ENCODE measurements at places on chromosomes 11 and 22. TPM values are rescaled to one million over a fixed set of nuclear protein-coding genes. Genes with fewer than 3 reads are reported as not detected.

VPS26B gene
- total RNA-seq, result 21.1 TPM

DLG2 gene
- total RNA-seq, result 0.40 TPM

C11orf97 gene
- total RNA-seq, result not detected

LMO2 gene
- 78.4 TPM for total RNA-seq

PANX3 gene
- not detected for total RNA-seq

TXN2 gene
- total RNA-seq, result 16.1 TPM

STARD10 gene
- total RNA-seq, result 90.5 TPM

CALCA gene
- total RNA-seq, result not detected

CTSW gene
- total RNA-seq, result 0.22 TPM

CABP4 gene
- total RNA-seq, result 1.3 TPM

OR6A2 gene
- total RNA-seq, result under 0.01 TPM

DNA sequence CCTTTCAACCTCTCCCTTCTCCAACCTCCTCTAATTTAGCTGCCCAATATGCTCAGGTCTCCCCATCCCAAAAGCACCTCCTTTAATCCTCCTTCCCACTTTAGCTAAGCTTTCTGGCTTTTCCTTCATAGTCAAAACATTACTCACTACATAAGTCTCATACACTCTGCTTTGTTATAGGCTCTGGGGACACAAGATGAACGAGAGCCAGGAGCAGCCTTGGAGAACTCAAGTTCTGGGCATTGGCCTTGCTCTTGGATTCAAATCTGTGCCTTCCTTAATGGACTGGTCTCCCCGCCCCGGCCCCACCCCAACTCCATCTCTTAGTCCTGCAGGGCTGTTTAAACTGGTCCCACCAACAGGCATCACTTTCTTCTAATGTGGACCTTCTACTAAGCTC, 11.4 kb upstream of the HPX start:
- DNase-seq, result no peak

DNA sequence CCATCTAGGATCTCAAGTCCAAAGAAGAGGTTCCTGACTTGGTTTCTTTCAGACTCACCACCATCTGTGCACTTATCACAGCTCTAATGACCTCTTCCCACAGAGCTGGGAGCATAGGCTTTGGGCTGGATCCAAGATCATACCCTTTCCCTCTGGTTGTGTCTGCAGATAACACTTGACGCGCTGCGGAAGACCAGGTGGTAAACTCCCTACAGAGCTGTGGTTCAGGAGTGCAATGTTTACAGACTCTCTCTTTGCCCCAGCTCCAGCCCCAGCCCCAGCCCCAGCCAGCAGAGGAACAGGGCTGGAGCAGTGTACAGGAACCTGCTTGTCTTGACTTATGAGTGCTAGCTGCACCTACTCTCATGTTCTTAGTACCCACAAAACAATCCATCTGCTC, 274.4 kb upstream of the SYN3 start:
- no peak for DNase-seq

DNA sequence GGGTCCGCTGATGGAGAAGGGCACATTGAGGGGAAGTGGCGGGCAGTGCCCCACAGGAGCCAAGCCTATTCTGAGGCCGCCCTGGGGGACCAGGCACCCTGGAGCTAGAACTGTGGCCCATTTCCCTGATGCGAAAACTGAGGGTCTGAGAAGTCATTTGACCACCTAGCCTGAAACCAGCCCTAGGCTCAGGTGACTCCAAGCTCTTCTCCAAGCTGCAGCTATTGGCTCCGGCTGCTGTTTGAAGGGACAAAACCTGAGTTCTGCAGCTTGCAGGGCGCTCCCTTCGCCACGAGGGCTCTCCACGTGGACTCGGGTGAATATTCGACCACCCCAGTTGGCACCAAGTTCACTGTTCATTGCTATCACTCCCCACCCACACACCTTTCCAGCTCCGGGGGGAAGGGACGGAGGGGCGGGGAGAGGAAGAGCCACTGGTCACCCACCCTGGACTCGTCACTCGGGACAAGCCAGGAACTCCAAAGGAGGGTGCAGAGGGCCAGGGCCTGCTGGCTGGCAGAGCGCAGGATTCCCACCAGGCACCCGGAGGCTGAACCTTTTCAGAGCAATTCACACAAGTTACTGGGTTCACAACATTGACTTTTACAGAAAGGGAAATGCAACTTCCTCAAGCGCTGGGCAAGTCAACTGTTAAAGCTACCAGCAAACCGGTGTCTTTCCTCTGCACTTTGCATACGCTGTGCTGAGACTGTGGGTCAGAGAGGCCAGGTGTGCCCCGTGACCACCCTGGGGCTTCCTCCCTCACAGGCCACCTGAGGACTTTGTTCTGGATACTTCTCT, 1.1 kb upstream of the RAC2 start:
- no peak for DNase-seq

GRCh38 chr11:330694-331357, 10.2 kb upstream of the IFITM3 start:
- DNase-seq, result no peak

DNA sequence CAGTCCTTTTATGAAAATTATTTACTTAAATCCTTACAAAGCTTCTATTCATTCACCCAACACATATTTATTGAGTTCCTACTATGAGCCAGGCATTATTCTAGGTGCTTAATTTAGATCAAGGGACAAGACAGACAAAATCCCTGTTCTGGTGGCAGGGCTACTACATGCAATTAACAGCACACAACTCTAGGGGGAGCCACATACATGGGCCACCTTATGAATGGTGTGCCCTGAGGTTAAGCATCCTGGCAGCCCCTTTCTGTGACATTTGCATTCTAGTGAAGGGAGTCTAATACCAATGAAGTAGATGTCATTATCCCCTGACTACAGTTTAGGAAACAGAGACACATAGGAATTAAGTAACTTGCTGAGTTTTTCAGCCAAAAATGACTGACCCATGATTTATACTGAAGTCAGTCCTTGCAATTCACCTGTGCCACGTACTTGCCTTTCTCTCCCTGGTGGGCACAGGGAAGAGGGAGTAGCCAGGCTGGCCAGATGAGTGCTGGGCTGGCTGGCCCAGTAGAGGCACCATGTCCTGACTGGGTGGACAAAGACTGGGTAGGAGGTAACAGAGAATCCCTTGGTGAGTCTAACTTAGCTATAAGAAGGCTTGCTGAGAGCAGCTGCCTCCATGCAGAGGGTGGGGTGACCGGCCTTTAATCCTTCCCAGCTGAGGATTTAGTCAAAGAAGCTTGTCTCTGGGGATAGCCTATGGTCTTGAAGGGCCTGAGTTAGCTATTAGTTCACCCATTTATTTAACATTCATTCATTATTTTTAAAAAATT, 52.0 kb upstream of the ELF5 start:
- no peak for DNase-seq

GRCh38 chr11:112797648-112798293, 163.4 kb upstream of the NCAM1 start:
- peak; percentile 51 for DNase-seq

DNA sequence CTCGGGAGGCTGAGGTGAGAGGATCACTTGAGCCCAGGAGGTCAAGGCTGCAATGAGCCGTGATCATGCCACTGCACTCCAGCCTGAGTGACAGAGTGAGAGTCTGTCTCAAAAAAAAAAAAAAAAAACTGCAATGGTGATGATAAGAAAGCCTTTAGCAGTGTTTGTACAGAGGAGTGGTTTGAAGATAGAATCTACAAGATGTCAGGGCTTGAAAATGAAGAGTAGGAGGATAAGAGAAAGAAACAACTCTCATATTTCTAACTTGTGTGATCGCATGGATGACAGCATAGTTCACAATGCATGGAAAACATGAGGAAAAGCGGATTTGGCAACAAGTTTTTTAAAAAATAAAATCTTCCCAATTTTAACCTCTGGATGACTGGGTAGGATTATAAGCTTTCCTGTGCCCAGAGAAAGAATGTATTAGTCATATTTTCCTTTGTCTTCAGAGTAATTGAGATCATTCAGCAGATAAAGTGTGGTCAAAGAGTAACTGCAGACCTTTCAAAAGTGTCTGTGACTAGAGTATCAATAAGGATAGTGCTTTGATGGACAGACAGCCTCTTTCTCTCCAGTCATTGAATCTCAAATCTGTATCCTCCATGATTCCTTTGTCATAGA, 328.1 kb downstream of the CASP12 start:
- no peak for DNase-seq

DNA sequence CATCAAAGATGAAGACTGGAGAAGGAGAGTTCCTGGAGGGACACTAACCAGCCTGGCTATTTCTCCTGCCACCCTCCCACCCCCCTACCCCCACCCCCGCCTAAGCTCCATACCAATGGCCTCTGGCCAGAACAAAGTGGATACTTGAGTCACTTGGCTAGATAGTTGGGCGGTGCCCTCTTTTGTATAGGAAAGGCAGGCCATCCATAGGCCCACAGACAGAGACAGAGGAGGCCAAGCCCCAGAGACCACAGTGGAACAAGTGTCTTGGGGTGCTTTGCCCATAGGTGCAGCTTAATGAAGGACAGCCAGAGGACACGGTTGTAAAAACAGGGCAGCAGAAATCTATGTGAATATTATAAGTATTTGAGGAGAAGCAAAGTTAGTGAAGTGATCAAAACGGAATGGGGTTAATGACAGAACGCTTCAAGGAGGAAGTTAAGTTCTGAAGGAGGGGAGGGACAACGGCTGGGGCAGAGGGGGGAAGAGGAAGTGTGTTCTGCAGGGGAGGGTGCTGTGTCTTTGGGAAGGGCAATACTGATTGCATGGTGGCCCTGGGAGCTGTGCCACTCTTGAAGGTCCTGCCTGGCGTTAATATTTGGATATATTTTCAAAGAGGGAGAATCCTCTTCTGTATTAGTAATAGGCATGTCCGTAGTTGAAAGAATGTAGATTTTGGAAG, 32.7 kb downstream of the FLI1 start:
- no peak for DNase-seq

DNA sequence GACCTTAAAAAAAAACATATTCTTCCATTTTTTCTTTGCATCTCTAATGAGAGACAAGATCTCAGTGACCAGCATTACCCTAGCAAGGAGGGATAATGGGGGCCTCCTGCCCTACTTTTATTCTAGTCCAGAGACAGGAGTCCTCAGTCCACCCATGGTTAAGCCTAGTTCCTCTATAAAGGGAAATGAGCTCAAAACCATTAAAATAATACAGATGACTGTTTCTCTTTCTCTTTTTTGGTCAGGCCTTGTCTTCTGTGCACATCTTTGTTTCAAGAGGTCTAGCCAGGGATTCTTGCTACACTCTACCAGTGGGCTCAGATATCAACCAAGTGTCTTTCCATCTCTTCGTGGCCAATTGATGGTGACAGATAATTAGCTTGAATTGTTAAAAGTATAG, 73.1 kb downstream of the MPPED2 start:
- no peak for DNase-seq

DNA sequence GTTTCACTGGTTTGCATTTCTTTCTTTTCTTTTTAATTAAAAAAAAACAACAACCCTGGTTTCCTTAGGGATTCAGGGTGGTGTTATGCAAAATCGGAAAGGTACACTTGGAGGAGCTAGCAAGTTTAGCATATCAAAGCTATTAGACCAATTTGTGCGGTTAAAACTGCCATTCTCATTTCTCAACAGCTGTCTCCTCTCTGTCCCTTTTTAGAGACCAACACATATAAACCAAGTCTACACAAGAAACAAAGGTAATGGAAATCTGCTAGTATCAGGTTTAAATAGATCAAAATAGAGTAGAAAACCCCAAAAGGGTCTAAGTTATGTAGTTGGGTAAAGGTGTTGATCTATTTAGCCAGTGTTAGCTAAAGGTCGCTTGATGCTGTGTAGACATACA, 1.7 kb upstream of the SESN3 start:
- no peak for DNase-seq

DNA sequence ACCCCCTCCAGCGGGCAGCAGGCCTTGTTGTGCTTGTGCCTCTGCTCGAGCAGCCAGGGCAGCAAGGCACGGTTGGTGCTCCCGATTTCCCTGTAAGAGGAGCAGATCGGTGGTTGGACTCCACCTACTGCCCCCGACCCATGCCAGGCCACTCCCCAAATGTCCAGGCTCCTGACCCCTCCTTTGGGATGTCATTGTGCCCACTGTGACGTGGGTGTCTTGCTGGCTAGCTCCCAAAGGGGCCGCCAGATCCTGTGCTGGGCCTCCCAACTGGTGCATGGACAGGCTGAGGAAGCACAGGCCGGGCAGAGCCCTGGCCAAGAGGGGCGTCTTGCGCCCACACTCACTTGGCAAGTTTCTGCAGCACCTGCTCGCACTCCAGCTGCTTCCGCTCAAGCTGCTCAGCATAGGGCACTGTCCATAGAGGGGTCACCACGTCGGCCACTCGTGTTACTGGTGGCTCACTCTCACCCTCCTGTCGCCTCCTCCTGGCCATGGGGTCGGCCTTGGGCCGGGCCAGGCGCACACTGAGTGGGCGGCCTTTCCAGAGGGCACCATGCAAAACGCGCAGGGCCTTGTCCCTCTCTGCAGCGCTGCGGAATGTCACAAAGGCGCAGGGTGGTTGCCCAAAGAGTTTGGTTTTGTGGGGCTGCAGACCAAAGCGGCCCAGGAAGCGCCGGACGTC, at the start of gene RANBP1:
TSS of gene RANBP1 (plus strand) at position 414 of the 685 bp plus-strand sequence. CDS start at position 495, 81 bp downstream.
- DNase-seq, result no peak

DNA sequence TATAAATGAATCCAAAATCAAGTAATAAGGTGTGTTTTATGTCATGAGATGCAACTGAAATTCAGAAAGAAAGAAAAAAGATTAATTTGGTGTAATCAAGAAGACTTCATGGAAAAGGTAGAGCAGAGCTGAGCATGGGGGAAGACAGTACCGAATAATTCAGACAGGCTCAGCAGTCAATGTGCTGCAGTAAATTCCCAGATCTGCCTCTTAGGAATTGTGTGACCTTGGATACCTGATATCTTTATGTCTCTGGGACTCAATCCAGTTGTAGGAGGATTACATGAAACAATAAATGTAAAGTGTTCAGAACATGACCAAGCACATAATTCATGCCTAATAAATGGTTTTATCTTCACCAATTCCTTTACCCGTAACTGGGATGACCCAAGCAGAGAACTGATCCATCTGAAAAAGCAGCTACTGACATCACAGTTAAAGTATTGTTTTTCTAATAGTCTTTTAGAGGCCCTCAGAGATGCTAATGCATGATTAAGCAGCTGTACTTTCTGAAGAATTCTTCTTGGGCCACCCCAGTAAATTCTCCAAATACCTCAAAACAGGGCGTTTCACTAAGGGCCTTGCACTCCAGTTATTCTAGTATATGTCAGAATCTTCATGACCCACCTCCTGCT, 7.8 kb downstream of the MS4A12 start:
- DNase-seq, result no peak

DNA sequence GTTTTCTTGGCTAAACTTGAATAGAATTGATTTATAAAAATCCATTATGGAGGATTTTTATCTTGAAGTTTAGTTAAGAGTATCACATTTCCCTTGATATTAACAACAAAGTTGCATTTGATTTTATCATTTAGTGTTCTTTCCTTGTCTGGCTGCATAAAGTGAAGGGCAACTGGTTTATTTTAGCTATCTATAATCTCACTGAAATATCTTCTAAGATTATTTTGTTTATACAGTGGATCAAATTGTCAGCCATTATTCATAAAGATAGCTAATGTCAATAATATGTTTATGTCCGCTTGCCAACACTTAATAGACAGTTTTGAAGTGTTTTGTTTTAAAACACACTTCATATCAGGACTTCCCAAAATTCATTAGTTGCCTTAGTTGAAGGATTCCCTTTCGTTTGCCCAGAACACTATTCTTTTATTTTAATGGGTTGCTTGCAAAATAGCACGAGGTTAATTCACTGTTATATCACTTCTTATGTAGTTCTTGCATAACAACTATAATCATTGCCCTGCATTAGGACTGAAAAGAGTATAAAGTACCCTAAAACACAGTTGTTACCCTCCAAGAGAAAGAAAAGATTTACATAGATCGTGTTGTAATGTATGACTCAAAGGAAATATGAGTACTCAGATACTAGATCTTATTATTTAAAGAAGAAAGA, 73.0 kb downstream of the MSANTD4 start:
- DNase-seq, result no peak

- DNase-seq, result no peak
Observed at GRCh38 chr11:2857918-2858317, 27.7 kb downstream of the CDKN1C start.

All from lung microvascular endothelial cell (primary cell).